ENCODE measurements at places on chromosomes 3 and 15. TPM values are rescaled to one million over a fixed set of nuclear protein-coding genes. Genes with fewer than 3 reads are reported as not detected.

DNA sequence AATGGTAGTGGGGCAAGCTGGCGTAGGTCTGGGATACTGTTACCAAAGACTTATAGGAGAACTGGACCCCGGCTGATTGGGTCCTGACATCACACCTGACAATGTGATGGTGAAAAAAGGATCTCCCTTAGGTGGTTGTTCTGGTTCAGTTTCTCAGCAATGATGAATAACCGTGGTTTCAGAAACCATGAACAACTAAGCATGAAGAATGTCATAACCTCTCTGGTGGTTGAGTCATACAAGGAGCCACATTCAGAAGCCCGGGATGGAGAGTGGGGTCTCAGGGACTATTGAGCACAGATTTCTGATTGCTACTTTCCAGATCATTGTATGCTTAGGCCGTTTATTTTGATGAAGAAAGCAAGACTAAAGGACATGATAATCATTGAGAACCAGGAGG lies 17.4 kb downstream of the GPR160 start:
- DNase-seq, result no peak

DNA sequence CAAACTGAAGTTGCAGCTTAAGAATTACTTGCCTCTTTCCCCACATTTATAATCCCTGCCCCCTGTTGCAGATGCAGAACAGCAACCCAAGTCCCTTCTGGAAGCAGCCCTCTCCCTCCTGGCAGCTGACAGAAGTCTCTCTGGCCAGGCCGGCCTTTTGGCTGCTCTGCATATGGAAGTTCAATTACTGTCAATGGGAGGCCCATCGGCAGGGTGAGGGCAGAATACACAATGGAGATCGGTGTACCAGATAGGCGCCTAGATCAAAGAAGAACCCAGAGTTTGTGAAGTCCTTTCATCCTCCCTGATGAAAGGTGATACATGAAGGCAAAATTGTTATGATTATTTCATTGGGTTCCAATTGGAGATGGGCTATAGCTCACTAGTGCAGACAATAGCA lies 327.9 kb upstream of the CTNNB1 start:
- DNase-seq, result no peak

DNA sequence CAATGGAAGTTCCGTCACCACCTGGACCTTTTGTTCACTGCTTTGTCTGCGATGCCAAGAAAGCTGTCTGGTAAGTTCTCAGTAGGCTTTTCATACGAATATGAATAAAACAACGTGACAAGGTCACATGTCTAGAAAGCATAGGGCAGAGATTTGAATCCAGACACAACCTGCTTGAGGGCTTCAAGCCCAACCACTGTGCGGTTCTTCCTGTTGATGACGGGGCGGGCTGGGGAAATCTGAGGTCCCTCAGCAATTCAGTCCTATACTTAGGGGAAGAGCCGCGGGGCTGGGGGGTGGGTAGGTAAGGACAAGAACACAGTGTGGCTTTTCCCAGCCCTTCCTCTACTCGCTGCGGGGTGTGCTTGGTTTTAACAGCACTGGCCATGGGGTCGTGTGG lies 32.4 kb upstream of the SMAD3 start:
- no peak for DNase-seq

DNA sequence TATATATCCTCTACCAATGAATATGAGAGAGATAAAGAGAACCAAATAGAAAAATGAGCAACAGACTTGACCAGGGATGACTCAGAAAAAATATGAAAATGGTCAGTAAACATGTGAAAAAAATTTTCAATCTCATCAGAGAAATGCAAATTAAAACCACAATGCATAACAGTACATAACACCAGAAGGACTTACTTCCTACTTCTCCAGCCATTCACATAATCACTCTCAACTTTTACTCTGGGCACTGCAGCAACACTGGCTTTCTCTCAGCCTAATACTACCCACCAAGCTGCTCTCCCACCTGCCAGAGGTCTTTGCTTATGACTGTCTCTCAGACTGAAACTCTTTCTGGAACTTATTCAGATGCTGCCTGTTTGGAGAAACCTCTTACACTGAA lies 49.4 kb downstream of the DPH6 start:
- DNase-seq, result no peak

GRCh38 chr3:185924375-185924774 lies 13.4 kb downstream of the TRA2B start:
- DNase-seq, result no peak

DNA sequence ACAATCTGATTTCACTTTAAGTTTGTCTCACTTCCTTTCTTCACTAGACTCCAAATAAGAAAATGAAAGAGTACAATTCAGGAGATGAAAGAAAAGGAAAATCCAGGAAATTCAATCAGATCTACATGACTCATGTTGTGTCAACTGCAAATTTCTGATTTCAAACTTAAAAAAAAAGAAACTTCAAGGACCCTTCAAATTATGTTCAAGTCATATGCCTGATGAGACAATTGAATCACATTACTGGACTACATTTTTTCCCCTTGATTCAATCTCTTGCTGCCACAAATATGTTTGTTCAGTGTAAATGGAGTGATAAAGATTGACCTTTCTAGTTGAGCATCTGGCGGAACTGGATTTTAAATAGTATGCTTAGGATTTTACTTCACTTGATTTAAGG lies 37.4 kb downstream of the FRMD5 start:
- no peak for DNase-seq

DNA sequence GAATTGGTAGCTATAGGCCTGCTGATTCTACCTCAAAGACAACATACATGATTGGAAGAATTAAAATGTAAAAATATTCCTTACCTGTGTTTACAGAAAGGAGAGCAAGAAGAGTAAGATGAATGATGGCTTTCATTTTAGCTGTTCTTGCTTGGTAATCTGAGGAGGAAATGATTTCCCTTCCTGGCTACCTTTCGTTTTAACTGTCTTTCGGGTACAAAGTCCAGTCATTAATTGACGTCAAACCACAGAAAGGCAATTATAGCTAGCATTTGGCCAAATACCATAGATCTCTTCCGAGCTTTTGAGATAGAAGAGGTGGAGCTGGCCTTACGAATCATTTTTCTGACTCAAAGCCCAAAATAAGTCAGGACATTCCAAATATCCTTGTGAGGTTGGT lies at the start of gene MUC13:
Gene MUC13 (minus strand): TSS at position 175 of the 400 bp plus-strand sequence. CDS start 39 bp downstream, at position 136.
- DNase-seq, result no peak

DNA sequence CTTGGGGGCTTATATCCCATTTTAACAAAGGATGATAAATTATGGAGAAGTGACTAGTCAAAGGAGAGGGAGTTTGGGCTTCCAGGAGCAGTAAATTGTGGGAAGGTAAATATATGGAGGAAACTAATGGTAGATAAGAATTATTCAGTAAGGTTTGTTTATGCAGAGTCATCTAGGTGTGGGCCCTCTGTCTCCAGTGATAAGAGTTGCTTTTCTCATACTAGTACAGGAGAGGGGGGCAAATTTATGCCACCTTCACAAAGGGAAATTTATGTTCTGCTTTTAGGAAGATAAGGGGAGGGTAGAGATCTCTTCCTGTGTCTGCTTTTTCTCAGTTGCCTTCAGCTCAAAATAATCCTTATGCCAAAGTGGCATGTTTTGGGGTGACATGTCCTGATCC lies 383.7 kb upstream of the PPP2R3A start:
- no peak for DNase-seq

DNA sequence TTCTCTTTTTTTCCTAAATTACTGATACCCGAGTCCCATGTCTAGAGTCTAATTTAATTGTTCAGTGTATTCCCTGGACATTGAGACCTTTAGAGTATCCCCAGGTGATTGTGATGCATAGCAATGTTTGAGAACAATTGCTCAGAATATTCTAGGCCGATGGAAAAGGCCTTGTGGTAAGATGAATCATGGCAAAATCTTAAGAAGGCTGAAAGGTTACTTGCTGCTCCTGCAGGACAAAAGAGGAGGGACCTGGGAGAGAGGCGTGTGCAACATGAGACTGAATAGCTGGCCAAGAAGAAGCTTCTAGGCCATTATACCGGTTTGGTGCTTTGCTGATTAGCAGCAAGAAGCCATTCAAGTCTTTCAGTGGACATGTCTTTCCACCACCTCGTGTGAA lies 256.6 kb downstream of the ROBO2 start:
- no peak for DNase-seq

DNA sequence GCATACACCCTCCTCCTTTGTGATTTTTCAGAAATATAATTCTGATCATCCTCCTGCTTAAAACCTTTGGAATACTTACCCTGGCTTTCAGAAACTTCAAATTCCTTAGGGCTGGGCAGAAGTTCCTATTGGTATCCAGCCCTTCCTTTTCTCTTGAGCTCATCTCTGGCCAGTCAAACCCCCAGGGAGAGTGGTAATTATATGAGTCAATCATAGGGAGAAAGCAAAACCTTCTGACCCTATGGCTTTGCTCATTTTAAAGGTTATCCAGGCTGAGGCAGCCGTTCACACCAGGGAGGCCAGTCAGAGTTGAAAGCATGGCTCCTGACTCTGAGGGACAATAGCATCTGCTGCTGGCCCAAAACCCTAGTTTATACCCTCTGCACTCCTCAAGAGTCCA lies 23.9 kb upstream of the CTNNB1 start:
- no peak for DNase-seq

DNA sequence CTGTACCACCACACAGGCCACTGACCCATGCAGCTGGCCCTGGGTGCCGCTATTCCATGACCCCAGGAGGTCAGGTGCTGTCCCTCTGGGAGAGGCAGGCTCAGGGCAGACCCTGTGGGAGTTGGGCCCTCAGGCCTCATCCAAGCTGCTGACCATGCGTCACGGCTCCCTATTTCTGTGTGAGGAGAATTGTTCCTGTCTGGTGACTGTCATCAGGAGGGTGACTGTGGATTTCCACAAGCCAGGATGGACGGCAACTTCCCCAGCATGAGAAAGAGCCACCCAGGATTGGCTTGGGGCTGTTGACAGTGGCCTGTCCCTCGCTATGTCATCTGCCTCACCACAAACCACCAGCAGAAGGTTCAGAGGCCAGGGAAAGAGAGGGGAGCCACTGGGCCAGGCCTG lies 41.4 kb downstream of the ZDHHC19 start:
- no peak for DNase-seq

DNA sequence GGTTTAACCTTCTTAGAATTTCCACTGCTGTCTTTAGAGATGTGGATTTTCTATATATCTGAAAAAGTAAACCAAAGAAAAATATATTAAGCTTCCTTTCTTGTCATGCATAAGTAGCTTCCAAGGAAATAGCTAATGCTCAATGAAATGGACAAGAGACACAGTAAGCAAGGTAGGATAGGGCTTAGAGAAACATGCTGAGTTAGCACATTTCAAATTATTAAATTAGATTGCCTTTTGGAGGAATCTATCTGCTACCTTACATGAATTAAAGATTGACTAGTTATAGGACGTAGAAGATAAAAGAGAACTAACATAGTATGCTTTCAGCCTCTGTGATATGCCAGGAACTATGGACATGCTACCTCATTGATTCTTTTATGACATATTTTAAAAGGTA lies 824.6 kb downstream of the TUSC7 start:
- DNase-seq, result no peak

- no peak for DNase-seq
Observed at GRCh38 chr3:115081444-115081843, 65.6 kb downstream of the ZBTB20 start.

- DNase-seq, result no peak
Observed at GRCh38 chr3:173401369-173401768, 3.8 kb downstream of the NLGN1 start.

- no peak for DNase-seq
Observed at GRCh38 chr3:178203165-178203564, 333.1 kb upstream of the KCNMB2 start.

- DNase-seq, result no peak
Observed at GRCh38 chr15:70197945-70198361, 100.2 kb upstream of the TLE3 start.

GRCh38 chr15:97522347-97522746 lies 438.2 kb upstream of the ARRDC4 start:
- no peak for DNase-seq

DNA sequence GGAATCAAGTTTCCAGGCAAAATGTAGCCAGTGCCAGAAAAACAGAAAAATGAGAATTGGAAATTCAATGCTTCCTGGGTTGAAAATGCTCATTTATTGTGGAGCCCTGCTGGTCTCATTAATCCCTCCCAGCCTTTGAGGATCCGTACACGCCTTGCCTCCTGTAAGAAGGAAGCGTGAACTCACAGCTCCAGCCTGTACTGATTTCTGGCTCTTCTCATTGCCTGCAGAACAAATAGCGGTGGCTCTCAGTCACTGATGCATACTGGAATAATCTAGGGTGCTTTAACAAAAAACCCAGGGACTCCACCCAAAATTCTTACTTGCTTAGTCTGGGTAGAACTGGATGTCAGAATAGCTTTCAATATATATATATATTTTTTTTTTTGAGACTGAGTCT lies 29.3 kb upstream of the SLC24A5 start:
- no peak for DNase-seq

The BSN gene
- polyA plus RNA-seq, result 0.13 TPM

The BCHE gene
- 23.1 TPM for polyA plus RNA-seq

The TLR9 gene
- 0.58 TPM for polyA plus RNA-seq

The FNDC3B gene
- 75.2 TPM for polyA plus RNA-seq

The PLSCR2 gene
- not detected for polyA plus RNA-seq

The ATP6V1A gene
- 9.3 TPM for polyA plus RNA-seq

The PARP15 gene
- 0.24 TPM for polyA plus RNA-seq

The PCOLCE2 gene
- polyA plus RNA-seq, result 3.2 TPM

The PLCH1 gene
- polyA plus RNA-seq, result 0.04 TPM

The TNFAIP8L3 gene
- polyA plus RNA-seq, result 11.6 TPM

The CYP11A1 gene
- 1,902 TPM for polyA plus RNA-seq

The ARL8B gene
- 62.6 TPM for polyA plus RNA-seq

The CHP1 gene
- 24.8 TPM for polyA plus RNA-seq

The FBXO45 gene
- 7.3 TPM for polyA plus RNA-seq

The LRRK1 gene
- 8.4 TPM for polyA plus RNA-seq

Data from ovary (tissue), 10 donors.